Uterus (tissue), 4 donors: ENCODE measurements at places on chromosomes 12 and 14. TPM values are rescaled to one million over a fixed set of nuclear protein-coding genes. Genes with fewer than 3 reads are reported as not detected.

DNA sequence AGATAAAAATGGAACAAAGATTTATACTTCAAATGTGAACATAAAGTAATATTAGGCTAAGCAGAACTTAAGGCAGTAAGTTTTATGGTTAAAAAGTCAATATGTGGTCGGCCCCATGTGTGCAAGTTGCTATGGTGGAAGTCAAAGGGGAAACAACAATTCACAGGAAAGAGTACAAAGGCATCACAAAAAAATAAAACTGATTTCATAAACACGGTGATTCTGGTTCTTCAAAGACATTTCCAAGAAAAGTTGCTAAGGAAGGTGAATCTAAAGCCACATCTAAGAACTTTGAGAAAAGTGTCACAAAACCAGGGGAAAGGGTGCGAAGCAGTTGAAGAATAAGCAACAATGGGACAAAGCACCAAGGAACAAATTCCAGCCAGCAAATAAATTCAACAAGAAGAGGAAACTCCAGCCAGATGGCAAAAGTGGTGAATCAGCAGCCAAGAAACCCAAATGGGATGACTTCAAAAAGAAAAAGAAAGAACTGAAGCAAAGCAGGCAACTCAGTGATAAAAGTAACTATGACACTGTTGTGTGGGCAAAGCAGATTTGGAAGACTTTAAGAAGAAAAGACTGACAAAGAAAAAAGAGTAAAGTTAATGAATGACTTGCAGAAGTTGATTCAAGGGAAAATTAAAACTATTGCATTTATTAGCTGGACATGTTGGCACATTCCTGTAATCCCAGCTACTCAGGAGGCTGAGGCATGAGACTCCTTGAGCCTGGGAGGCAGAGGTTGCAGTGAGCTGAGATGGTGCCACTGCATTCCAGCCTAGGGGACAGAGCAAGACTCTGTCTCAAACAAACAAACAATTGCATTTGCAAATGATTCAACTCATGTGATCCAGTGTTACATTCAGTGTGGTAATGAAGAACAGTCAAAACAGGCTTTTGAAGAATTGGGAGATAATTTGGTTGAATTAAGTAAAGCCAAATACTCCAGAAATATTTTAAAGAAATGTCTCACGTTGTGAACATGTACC is 19.5 kb downstream of the PTGDR start:
- DNase-seq = no peak

Gene RNF212B
- total RNA-seq = not detected

GRCh38 chr12:44519931-44520330 is 356.2 kb downstream of the NELL2 start:
- DNase-seq = no peak

DNA sequence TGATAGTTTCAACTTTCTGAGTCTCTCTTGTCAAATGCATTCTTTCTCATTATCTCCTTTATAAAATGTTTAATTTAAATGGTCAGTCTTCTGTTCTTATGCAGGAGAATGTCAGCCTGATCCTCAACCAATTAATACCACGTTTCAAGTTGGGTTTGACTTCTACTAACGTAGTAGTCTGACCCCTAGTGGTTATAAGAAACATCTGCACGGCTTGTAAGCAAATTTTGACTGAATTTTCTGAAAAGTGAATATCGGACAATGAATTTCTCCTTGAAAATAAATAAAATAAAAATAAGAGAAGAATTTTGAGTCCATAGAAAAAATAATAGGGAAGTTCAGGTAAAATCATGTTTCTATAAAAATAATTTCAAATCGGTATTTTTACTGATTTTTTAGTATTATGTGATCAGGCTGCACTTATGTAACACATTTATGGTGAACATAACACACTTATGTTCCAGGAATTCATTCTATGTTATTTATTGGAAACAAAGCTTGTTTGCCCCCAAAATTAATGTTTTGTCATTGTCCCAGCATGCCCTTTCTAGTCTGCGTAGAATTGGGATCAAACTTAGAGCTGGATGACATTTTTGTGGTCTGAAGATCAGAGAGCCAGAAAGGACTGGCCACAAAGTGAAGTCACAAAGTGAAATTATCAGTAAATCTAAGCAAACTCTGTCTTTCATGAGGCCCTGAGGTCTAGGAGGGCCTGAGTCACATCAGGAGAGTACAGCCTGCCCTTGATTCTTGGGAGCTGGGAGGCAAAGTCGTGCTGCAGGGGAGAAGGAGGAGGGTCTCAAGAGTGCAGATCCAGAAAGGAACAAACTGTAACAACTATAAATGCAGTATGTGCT is 101.2 kb upstream of the STXBP6 start:
- DNase-seq = no peak

- no peak for DNase-seq
These were observed 50.3 kb downstream of the HECTD4 start for GRCh38 chr12:112331886-112332285.

Gene KRT4
- total RNA-seq = not detected

Gene PLEKHA5
- 12.6 TPM for total RNA-seq
